ENCODE measurements at places on chromosomes 13 and 19.

DNA sequence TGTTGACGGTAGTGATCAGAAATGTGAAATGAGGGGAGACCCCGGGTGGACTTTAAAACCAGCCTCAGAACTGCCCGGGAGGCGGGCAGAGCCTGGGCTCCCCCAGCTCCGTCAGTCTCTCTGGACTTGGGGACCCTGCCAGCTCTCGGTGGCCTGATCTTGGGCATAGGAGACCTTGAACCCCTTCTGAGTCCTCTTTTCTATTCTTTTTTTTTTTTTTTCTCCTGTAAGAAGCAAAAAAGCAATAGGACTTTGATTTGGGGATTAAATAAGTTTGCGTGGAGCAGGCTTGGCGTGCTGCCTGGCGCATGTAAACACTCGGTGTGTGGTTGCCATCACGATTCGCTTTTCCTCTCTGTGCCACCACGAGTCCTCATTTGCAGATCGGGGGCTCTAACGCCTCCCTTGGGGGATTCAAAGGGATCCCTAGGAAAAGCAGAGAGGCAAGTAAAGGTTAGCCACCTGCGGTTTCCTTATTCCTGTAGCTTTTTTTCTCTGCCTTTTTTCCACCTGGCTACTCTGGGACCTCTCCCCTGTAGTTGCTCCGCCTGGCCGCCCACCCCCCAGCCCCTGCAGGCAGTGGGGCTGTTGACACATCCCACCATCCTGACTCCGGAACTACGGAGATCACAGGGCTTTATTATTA lies 1.3 kb downstream of the SAFB start:
- DNase-seq, result no peak

DNA sequence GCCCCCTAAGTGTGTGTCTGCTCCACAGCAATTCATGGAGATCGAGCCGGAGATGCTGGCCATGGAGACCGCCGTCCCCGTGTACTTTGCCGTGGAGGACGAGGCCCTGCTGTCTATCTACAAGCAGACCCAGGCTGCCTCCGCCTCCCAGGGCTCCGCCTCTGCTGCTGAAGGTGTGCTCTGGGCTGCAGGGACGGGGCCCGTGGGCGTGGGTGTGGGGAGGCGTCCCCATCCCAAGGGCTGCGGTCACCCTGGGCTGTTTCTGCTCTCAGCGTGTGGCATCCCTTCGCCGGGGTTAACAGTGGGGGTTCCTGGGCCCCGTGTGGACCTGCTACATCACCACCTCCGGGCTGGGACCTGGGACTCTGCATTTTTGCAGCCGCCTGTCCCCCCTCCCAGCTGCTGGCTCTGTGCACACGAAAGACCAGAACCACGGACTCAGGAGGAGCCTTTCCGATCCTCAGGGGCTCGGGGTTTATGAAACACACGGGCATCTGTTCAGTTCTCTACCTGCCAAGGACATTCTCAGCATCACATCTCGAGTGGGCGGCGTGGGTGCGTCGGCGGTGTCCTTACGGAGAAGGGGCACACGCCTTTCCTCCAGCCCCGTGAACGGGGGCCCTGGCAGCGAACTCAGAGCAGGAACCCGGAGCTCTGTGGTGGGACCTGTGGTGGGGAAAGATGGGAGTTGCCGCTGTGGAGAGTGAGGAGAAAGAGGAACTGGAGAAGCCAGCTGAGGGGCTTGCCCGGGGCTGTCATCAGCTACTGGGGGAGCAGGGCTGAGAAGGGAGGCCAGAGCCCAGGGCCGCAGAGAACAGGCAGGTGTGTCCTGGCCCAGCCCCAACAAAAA lies 7.8 kb downstream of the NCLN start:
- no peak for DNase-seq

- DNase-seq, result no peak
Measured at GRCh38 chr19:18634612-18635297, 2.1 kb upstream of the KLHL26 start.

DNA sequence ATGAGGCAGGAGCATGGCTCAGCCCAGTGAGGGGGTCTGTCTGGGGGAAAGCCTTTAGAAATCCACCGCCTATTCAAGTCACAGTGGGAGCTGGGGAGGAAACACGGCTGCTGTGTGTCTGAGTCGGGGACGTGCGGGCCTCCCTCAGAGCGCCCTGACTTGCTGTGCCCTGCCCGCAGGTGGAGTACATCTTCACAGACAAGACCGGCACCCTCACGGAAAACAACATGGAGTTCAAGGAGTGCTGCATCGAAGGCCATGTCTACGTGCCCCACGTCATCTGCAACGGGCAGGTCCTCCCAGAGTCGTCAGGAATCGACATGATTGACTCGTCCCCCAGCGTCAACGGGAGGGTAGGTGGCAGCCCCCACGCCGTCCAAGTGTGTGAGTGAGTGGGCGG lies 137.8 kb upstream of the MCF2L start:
- DNase-seq, result no peak

DNA sequence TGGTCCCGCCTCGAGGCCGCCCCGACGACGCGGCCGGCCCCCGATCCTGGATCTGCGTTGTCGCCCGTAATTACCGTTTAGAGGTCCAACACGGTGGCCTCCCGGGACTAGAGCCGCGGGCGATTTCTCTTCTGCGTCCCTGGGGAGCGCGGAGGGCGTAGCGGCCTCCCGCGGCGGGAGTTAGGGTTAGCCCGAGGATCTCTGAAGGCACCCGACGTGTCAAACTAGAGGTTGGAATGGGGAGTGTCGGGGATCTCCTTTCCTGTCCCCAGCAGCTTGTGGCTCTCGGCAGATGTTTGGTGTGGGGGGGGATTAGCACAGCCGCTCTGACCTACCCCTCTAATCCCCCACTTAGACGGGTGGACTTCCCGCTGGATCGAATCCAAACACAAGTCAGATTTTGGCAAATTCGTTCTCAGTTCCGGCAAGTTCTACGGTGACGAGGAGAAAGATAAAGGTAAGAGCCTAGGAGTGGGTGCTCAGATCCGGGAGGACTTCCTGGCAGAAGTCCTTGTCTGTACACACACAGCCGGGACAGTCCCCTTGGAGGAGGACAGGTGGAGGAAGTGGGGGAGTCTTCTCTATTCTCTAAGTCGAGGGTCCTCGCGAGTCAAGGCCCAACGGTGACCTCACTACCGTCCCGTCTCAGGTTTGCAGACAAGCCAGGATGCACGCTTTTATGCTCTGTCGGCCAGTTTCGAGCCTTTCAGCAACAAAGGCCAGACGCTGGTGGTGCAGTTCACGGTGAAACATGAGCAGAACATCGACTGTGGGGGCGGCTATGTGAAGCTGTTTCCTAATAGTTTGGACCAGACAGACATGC lies 581 bp downstream of the CALR start:
- no peak for DNase-seq

GRCh38 chr19:5567360-5567969 lies at the start of gene TINCR:
Gene TINCR, minus strand, starts transcription at chr19:5567953.
- DNase-seq, result no peak

DNA sequence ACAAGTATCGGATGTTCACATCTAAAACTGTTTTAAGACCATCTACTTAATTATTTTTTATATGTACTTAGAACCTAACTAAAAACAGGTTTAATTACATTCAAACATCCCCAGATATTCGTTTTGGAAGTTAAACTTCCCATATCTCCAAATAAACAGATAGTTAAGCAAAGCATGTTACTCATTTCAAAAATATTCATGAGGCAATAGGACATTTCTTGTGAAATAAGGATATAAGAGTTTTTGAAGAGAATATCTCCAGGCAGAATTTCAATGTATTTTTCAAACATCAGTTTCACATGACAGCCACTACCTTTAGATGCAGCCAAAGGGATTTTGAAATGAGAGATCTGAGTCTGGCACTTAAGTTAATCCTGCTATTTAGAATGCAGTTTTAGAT lies 697.5 kb downstream of the SLITRK1 start:
- DNase-seq, result no peak

DNA sequence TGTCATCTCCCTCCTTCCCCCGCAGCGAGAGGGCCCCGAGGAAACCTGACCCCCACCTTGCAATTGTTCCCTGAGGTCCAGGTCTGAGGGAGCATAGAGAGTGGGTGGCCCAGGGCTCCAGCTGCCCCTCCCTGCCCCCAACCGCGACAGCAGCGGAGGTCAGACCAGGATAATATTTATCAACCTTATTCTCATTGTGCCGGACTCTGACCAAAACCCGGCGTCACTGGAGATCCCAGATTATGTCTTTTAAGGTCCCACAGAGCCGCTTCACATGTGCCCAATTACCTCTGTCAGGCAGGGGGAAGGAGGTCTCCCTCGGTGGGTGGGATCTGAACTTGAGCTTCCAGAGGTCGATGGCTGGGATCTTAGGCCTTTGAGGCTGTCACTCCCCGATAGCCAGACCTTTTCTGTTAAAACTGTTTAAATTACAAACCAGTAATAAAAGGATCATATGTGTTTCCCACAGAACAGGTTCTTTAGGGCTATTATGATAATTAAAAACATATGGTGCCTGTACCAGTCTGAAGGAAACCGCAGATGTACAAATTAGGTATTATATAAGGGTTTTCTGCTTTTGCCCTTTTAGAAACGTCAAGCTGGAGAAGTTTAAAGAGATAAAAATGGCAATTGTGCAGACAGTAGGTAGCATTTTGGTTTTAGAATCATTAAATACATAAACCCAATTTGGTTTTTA lies 195.5 kb downstream of the ZNF536 start:
- no peak for DNase-seq

GRCh38 chr13:26526702-26527216 lies 30.7 kb upstream of the WASF3 start:
- no peak for DNase-seq

DNA sequence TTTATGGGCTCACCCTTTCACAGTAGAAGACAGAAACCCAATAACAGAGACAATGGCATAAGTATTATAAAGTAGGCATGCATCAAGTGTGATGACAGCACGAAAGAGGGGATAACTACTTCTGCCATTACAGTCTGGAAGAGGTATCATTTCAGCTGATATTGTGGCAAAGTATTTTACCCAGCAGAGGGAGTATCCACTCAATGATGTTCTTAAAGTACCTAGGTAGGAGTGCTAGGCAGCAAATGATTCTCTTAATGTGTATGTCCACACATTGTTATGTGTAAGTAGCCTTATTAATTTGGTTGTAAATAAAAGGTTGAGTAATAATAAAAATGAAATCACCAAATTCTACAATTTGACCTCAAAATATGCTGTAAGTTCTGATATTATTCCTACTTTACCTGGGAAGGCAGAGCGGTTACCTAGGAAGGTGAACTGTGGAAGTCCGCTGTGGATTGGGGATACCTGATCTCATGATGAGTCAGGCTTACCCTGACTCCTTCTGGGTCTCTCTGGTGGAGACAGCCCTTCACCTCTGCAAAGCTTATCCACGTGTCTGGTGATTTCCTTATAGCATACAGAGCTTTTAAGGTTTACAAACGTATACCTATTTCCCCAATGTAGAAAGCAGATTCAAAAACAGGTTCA lies 4.1 kb upstream of the UBAC2 start:
- DNase-seq, result no peak

Measured in NCI-H2107 (cell line).